ENCODE measurements at places on chromosomes 4 and X.

GRCh38 chr4:73345399-73345975, 58.6 kb upstream of the ALB start:
- DNase-seq: no peak

- DNase-seq: no peak
Measured at GRCh38 chrX:38514016-38514854, 47.1 kb upstream of the TSPAN7 start.

DNA sequence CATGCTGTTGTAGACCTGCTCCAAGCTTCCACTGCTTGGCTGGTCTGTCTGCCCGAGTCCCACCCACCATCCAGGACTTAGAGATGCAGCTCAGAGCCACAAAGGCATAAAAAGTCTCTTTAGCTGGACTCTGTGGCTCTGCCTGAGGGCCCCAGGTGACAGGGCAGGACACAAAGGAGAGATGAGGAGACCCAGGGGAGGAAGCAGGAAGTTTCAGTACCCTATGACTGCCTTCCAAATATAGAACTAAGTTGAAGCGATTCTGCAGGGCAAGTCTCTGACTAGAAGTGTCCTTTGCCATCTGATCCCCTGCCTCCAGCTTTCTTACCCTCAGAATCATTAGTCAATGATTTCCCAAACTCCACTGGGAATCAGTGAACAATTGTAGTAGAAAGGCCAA, 11.2 kb upstream of the CXCR3 start:
- no peak for DNase-seq

DNA sequence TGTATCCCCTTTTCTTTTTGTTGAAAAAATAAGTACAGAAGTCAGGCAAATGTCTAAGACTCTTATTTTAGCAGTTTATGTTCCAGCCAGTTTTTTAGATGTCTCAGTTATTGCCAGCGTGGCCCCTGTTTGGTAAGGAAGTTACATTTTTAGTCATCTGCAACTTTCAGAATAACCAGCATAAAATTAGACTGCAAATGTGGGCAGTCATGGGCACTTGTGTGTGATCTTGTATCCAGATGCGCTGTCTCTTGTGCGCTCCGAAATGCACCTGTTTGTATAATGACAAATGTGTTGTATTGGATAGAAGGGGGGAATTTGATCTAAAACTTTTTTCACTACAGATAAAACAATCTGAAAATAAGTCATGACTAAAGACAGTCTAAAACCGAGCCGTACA, 44.3 kb upstream of the CLCN4 start:
- DNase-seq: no peak

GRCh38 chrX:16671005-16671404, 21.0 kb downstream of the S100G start:
- no peak for DNase-seq

GRCh38 chrX:13248867-13249486, 70.9 kb downstream of the ATXN3L start:
- no peak for DNase-seq

DNA sequence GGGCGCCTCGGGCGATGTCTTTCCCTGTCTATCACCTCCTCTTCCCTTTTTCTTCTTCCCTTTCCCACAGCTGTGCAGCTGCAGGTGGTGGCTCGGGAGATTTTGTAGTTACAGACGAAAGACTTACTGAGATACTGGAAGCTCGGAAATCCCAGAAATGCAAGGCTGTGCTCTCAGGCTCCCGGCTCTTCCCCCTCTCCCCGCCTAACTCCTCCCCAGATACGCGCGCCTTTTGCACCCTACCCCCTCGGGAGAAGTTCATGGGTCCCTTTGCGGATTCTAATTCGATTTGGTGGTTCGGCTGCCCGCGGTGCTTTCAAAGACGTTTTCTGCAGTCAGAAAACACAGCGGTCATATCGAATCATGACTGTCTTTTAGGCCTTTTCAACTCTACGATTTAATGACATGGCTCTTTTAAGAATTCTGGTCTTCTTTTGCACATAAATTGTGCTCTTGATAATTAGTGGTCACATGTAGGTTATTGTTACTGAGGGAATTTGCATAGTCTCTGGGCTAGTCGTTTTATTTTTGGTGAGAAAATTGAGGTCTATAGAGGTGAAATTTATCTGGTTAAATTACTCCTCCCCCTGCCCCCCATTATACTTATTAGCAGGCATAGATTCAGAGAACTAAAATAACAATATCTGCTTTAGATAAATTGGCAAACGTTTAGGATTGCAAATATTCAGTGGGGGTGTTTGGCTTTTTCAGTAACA, 1.6 kb downstream of the SEPTIN11 start:
- DNase-seq: no peak

DNA sequence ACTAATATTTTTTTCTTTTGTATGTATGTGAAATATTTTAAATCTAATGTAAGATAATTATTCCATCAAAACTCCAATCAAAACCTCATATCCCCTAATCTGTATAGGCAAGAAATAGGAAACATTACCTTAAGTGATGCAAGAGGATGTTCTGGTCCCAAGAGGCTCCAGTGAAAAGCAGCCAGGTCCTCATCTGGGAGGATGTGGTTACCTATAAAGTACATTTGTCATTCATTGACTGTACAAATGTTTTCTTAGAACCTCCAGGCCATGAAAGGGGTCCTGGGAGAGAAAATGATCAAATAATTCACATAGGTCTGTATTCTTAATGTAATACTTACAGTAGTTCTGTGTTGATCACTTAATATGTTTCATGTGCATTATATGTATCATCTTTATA, 25.5 kb downstream of the FAM120C start:
- DNase-seq: no peak

DNA sequence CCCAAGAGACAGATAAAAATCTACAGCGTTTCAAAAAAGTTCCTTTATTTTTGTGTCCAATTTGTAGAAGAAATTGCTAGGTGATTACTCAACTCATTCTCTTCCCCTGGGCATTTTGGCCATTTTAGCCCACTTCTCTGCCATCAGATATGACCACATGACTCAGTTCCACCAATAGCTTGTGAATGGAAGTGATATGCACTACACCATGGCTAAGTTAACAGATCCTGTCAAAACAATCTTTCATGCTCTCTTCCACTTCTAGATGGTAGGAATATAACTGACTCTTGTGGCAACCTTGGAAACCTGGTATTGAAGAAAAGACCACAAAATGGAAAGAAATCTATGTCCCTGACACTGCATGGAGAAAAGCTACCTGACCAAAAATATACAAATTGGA, 26.2 kb upstream of the FREM3 start:
- DNase-seq: no peak

DNA sequence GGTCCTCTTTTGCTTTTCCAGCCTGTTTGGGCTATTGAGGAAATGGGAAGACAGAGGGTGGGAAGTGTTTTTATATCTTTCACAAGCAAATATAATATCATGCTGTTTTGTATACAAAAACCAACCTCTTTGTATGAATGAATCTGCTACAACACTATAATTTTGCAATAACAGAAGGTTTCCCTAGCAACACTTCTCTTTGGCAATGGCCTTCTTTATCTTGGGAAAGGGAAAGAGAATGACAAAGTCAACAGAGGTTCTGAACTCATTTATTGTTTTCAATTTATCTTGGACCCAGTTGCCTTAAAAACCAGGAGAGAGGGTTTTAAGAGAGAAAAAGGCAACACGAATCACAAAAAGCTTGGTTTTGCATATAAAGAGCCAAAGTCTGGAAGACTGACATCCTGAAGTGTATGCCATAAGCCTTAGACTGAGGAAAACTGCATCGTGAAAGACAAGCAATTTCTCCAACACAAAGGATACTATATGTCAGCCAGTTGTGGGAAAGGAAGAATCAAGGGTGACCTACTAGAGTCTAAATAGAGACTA, 121.8 kb upstream of the FAM241A start:
- no peak for DNase-seq

- DNase-seq: no peak
Measured at GRCh38 chr4:23114538-23114937, 421.8 kb downstream of the GBA3 start.

GRCh38 chrX:132955690-132956089, 2.7 kb downstream of the HS6ST2 start:
- DNase-seq: no peak

- no peak for DNase-seq
Measured at GRCh38 chr4:24680746-24681448, 96.5 kb upstream of the DHX15 start.

GRCh38 chr4:121786221-121786620, 14.9 kb upstream of the EXOSC9 start:
- no peak for DNase-seq

GRCh38 chr4:66750273-66750672, 795.0 kb downstream of the CENPC start:
- DNase-seq: no peak

DNA sequence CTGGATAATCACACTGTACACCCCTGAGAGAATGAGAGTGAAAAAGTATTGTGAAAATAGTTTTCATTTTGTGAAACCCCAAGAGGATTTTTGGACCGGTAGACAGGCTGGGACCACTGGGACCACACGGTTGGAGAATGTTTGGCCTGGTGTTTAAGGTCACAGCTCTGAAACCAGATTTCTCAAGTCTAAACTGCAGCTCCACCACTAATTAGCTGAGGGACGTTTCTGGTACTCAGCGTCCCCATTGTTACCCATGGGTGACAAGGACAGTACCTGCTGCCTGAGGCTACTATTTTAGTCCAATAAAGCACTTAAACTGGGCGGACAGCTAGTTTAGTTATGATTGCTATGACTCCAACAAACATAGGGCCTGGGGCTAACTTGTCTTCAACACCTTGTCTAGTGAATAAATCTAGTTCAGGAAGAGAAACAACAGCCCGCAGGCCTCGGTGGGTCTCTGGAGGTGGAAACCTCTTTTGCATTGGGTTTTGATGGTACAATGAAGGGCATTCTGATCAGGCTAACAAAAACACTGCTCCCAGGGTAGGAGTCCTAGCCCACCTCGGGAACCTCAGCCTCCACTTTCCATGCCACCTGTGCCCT, 509 bp upstream of the USP11 start:
- DNase-seq: no peak

DNA sequence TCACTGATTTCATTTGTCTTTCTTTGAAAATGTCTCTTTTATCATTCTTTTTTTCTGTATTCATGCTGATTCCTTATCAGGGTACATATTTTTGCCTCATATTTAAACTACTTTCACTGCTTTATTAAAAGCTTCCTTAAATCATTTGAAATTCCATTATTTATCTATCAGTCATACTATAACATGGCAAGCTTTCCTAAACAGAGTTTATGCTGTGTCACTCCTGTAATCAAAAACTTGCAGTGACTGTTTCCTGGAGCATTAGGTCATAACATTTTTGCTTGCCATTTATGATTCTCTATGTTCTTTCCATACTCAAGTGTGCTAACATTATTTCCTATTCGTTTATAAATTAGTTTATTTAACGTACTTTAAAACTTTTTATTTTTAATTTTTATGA, 203.7 kb downstream of the BMPR1B start:
- no peak for DNase-seq

- DNase-seq: no peak
Measured at GRCh38 chr4:144851948-144852347, 206.0 kb downstream of the HHIP start.

DNA sequence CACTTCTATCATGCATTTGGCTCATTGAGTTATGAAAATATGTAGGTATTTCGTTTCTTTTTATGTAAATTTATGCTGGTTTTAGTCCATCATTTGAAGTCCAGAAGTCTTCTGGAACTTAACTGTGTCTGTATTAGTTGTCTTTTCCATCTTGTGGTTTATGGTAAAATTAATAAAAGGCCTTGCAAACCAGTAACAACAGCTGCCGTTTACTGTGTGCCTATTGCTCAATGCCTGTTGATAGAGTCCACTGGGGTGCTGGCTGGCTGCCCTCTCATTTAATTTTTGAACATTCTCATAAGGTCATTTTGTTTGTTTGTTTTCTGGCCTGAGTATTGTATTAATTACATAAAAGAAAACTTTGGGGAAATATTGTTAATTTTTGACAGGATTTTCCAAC, 98.0 kb downstream of the NAA11 start:
- no peak for DNase-seq

DNA sequence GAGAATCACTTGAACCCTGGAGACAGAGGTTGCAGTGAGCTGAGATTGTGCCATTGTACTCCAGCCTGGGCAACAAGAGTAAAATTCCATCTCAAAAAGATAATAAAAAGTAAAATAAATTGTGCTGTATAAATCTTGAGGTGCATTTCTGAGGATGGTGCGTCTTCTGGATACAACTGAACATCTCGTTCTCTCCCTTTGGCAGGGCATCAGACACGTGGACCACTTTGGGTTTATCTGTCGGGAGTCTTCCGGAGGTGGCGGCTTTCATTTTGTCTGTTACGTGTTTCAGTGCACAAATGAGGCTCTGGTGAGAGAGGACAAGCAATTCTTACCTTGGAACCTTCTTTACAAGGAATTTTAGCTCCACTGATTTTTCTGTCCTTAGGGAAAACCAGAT, 60.2 kb downstream of the PTTG2 start:
- no peak for DNase-seq

GRCh38 chr4:119707336-119707735, 78.7 kb upstream of the PDE5A start:
- no peak for DNase-seq

DNA sequence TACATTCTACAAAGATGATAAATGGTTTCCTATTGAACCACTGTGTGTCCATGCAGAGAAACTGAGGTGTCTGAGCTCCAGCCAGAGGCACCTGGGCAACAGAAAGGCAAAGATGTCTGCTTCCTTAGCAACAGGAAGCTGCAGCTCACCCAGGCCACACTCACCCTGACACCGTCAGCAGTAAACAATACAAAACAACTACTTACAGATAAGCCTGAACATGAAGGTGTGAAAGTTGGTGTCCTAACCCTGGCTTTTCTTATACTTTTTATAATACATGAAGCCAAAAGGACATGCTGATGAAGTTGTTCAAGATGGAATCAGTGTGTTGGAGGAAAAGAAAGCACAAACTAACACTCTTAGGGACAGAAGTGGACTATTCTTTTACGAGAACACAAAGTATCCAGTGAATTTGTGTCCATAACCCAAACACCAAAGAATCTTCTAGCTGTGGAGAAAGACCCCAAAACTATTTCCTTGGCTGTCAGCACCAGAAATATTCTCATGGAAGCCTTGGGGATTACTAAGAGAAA, 117.3 kb downstream of the SYNPO2 start:
- DNase-seq: no peak

DNA sequence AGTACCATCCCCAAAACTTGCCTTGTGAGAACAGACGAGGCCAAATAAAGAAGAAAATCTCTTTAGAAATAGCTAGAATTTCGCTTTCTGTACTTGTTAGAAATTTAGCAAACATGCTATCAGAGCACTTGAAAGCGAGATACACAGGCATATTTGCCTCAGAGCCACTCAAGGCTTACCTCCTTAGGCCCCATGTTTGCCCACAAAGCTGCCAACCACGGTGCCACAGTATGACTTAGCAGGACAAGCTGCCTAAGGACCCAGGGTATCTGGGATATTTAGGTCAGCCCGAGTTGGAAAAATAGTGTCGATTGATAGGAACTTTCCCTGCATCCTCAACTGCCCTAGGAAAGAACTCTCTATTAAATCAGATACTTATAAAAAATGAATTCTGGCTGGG, 24.2 kb downstream of the NDNF start:
- no peak for DNase-seq

- no peak for DNase-seq
Measured at GRCh38 chr4:150248181-150248580, 169.9 kb downstream of the DCLK2 start.

Measured in stimulated activated CD4-positive, alpha-beta T cell treated with anti-CD3 and anti-CD28 coated beads, Interleukin-1b, Interleukin-23, amount 100 ng/mL, for 24 hours (primary cell).